Myocyte (in vitro differentiated cells): ENCODE measurements at places on chromosomes 3 and 15. TPM values are rescaled to one million over a fixed set of nuclear protein-coding genes. Genes with fewer than 3 reads are reported as not detected.

Gene C3orf22
- total RNA-seq = not detected in 2 replicates

Gene STX19
- not detected in 2 replicates for total RNA-seq

- DNase-seq = no peak
These were observed 89.2 kb upstream of the RAP2B start for GRCh38 chr3:153072856-153073255.

GRCh38 chr3:347581-347980, 151.0 kb downstream of the CHL1 start:
- DNase-seq = no peak

DNA sequence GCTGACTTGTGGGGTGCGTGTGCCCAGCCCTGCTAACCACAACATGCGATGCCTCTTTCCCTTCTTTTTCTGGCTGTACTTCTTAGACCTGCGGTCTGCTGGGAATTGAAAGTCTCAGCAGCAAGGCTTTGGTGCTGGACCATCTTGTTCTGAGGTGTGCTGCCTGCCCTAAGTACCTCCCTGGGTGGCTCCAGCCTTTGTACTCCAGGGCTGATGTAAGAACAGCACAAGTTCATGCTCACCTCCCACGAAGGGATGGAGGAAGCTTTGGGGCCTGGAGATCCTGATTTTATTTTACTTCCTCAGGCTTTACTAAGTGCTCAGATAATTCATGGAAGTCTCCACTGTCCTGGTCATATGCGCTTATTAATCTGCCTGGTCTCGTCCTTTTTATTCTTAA, 28.9 kb downstream of the FAM43A start:
- DNase-seq = no peak

GRCh38 chr15:95644100-95644875, 686.2 kb upstream of the NR2F2 start:
- DNase-seq = peak; percentile 34

DNA sequence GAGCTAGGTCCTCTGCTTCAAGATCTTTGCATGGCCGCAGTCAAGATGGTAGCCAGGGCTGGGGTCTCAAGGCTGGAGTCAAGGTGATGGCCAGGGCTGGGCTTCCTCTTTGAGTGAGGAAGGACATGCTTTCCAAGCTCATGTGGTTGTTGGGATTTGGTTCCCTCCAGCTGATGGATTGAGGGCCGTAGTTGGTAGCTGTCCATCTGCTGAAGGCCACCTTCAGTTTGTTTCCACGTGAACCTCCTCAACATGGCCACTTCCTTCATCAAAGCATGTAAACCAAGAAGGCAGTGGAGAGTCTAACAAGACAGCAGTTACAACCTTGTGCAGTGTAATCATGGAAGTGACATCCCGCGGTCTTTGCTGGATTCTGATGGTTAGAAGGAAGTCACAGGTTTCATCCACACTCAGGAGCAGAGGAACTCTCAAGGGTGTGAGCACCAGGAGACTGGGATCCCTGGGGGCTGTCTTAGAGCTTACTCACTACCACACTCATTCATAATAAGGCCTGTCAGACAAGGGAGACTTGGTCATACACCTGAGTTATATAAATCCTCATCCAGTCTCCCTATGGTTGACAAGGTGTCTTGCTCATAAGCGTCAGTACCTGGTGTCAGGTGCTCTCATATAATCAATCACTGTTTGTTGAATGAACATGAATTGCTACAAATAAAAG, 42.1 kb downstream of the ABHD5 start:
- DNase-seq = no peak

DNA sequence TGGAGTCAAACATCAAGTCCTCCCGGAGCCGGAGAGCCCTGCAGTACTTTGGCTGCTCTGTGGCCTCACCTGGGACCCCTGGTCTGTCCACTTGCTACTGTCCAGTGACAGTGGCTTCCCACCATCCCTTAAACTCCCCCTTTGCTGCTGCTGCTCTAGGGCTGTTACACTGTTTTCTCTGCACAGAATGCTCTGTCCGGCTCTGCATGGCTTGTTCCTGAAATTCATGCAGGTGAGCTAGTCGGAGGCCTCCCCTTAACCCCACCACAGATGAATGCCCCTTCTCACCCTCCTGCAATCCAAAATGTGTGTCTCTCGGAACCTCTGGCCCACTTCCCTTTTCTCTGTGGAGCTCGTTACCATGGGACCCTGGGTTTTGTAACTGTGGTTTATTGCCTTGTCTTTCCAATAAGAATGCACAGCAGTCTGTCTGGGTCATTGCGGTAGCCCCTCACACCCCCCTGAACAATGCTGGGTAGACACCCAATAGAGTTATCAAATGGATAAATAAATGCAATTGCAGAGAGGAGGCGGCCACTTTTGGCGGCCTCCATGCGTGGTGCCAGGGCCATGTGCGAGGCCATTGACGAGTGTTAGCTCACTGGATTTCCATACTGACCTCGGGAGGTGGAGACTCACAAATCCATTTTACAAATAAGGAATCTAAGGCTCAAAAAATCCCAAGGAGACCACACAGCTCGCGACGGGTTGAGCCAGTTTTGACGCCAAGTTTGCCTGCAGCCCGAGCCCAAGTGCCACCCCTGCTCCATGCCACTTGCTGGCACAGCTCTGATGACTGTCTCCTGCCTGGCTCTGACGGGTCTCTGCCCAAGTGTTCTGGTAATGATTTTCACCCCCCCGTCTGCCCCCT, 48.5 kb downstream of the RGMA start:
- DNase-seq = no peak
